ENCODE measurements at places on chromosomes 16 and 17. TPM values are rescaled to one million over a fixed set of nuclear protein-coding genes. Genes with fewer than 3 reads are reported as not detected.

AATK gene
- 0.42 TPM for total RNA-seq

HS3ST3B1 gene
- 20.8 TPM for total RNA-seq

MLX gene
- 72.6 TPM for total RNA-seq

THUMPD1 gene
- total RNA-seq = 47.4 TPM

GP1BA gene
- total RNA-seq = not detected

MPV17L gene
- total RNA-seq = 0.09 TPM

DNA sequence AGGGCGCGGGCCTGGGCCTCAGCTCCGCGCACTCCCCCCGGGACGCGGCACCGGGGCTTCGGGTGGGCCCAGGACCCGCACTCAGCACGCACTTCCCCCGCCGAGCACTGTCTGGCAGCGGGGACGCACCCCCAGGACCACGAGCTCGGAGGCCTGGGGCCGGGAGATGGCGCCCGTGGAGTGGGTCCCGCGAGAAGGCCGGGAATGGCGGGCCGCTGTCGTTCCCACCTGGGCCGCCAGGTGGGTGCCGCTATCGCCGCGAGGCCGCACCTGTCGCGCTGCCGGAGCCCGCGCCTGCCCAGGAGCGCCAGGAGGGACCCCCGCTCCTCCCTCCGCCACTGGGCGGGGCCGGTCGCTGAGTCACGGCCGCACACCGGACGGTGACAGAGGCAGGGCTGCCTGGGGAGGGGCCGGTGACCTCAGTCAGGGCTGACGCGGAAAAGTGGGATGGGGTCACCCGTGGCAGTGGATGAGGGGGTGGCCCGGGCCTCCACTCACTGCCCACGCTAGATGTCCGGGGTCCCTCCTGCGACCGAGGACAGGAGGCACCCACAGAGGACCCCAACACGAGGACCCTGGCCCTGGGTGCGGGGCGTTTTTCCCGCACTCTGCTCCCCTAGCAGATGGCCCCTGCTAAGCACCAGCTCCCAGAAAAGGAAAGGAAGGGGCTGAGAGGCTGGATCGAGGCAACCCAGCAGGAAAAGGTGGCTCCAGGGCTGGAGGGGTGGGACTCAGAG is 6.9 kb upstream of the ACTG1 start:
- DNase-seq = peak; percentile 89
